ENCODE measurements at places on chromosomes 16 and 17.

DNA sequence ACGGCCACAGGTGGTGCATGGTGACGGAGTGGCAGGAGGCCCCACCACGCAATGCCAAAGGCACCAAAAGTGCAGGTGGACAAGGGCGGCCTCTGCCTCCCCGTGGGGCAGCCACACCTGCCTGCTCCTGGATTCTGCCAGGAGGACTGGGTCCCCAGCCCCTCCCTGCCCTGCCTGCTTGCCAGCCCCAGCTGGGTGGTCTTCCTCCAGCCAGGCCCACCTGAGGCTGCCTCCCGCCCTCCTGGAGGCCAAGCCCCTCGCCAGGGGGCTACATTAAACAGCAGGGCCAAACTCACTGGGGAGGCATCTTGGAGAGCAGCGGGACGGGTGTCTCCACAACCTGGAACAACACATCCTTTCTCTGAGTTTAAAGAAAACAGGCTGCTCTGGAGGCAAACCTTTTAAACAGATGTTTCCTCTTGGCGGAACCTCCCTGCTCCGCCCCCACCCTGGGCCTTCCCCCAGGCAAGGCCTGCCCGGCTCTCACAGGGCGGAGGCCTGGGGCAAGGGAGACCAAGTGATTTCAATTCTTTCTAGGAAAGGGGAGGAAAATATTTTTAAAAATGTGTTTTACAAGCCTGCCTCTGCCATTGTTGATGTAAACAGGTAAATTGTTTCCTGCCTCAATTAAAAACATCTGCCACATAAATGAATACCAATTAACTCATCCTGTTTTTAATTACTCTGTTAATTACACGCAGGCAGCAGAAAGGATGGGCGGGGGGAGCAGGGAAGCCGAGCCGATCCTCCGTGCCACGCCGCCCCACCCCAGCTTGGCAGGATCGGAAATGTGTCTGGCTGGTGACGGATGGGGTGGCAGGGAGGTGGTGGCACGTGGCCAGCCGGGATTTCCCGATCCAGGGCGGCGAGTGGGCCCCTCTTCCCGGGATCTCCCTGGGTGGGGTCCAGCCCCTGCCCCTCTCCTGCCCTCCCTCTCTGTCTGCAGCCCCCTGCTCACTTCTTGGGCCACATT lies 54.4 kb upstream of the PABPN1L start:
- ATAC-seq = peak; percentile 54

DNA sequence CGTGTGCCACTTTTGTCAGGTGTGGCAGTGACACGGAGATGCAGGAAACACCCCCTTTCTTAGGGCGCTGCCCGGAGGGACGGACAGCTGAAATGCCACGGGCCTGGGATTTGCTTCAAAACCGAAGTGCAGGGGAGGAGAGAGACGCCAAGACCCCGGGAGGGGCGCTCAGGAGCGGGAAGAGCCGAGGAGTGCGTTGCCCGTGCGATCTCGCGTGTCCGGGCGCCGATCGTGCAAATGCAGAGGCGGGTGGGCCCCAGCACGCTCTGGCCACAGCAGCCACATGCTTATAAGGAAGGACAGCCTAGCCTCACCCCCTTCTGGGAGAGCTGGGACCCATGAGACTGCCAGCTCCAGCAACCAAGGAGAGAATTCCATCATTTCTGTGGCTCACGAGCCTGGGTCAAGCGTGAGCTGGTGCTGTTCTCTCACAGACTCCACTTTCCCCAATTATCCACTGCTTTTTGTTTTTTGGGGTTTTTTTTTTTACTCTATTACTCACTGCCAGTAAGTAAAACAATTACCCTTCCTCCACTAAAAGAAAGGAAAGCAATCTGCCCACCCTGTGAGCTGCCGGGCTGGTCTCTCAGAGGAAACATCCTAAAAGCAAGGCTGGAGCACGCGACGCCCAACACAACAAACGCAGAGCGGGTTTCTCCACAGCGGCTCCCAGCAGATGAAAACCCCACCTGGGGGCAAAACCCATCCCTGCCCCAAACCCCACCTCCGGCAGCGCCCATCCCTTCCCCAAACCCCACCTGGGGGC lies 27.2 kb upstream of the C16orf95 start:
- ATAC-seq = no peak

DNA sequence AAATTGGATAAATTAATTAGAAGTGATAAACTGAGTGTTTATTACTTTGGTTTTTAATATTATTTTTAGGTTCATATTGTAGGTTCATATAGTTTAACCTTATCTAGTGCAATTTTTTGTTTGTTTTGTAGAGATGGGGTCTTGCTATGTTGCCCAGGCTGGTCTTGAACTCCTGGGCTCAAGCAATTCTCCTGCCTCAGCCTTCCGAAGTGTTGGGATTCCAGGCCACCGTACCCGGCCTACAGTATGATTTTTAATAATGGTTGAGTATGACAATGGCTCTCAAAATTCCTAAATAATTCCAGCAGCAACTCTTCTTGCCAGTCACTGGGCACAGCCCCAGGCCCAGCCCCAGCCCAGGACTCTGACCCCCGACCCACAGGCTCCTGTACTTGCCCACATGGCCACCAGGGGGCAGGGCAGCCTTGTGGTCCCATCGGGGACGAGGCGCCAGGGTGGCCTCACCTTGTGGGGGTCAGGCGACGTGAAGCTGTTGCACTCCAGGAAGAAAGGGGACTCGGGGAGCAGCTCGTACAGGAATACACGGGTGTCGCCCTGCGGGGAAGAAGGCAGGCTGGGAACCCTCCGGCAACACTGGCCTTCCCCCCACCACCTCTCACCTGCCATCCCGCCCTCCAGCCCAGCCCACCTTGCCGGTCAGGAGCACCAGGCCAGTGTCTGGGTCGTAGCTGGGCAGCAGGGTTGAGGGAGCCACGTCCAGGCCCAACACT lies 7.9 kb upstream of the PAM16 start:
- ATAC-seq = peak; percentile 64

DNA sequence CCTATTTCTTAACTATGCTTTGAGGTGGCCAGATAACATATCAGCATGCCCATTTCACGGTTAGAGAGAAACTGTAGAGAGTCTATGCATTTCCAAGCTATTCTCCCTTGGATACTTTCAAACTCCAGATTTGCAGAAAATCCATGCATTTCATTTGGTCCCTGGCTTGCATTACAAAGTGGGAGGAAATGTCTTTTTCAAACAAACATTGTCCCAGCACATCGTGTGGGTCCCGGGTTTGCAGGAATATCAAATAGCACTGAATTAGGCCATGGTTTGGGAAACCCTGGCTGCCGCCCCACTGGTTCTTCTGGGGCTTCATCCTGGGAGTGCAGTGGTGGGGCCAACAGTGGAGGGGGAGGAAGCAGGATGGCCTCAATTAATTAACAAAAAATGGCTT lies 171.9 kb downstream of the IRX5 start:
- ATAC-seq = no peak

DNA sequence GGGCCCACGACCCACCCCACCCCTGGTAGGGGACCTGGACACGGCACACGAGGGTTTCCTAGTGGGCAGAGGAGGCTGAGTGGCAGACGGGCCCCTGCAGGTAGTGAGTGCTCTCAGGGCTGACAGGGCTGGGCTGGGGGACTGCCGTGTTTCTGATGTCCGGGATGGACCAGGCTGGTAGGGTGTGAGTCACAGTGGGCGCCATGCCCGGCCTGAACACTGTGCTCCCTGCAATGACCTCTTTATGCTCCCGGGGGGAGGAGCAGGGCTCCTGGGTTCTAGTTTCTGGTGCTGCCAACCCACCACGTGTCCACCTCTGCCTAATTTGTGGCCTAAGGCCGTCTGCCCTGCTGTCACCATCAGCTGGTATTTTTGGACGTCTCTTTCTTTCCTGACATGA lies 26.3 kb downstream of the ARHGAP23 start:
- no peak for ATAC-seq

DNA sequence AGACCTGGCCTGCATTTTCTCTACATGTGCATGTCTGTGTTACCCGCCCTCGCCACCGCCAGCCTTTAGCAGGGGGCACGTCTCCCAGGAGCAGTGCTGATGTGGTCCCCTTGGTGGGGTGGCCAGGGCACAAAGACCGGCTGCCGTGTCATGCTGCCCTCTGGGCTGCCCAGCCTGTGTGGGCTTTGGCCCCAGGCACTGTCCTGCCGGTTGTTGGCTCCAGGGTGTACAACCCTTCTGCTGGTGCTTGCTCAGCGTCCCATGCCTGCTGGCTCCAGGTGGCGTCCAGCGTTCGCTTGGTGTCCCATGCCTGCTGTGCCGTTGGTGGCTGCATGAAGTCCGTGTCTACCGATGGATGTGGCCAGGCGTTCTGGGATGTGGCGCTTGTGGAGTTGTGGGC lies 4.1 kb downstream of the BAIAP2 start:
- no peak for ATAC-seq

- ATAC-seq = no peak
Measured at GRCh38 chr17:35616536-35616935, 29.4 kb downstream of the AP2B1 start.

- no peak for ATAC-seq
Measured at GRCh38 chr17:82839617-82840292, at the start of gene ZNF750. Gene ZNF750 (minus strand): TSS chr17:82840022. CDS start chr17:82832454, 7,568 bp downstream.

Data from motor neuron (in vitro differentiated cells).